ENCODE measurements at places on chromosomes 12 and 14.

- DNase-seq, result no peak
Measured at GRCh38 chr14:103625356-103626095, 3.5 kb upstream of the KLC1 start.

- DNase-seq, result no peak
Measured at GRCh38 chr12:77514511-77514910, 316.2 kb upstream of the NAV3 start.

DNA sequence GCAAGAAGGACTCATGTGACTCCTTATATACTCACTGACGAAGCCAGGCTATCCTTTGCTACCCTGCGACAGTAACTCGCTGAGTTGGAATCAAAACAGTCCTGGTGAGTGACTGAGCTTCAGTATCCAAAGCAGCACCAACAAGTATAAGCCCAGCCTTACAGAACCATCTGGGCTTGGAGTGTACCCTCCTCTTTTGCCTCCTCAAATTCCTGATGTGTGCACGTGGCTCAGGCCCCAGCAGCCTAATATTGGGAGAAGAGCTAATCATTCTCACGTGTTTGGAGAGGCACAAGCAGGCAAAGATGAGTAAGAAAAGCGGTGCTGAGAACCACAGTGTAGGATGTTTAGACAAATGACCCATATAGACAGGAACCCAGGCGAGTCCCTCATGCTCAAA lies 34.4 kb downstream of the PPTC7 start:
- no peak for DNase-seq

DNA sequence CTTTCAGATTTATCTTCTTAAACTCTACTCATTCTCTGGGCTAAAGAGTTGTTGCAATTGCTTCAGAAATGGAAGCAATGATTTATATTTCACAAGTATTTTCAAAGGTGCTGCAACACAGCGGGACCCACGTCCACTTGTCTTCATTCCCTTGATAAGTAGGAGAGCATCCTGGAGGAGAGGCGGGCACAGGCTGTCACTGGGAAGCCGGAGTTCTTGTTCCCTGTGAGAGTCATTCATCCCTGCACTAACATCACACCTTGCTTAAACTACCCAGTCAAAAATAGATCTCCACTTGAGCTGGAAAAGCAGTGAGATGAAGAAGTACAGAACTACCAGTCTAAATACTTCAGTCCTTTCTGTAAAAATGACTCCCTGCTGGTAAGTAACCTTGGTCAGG lies 160.5 kb upstream of the RASSF8 start:
- DNase-seq, result no peak

- DNase-seq, result no peak
Measured at GRCh38 chr14:71583194-71583593, 349.0 kb upstream of the RGS6 start.

DNA sequence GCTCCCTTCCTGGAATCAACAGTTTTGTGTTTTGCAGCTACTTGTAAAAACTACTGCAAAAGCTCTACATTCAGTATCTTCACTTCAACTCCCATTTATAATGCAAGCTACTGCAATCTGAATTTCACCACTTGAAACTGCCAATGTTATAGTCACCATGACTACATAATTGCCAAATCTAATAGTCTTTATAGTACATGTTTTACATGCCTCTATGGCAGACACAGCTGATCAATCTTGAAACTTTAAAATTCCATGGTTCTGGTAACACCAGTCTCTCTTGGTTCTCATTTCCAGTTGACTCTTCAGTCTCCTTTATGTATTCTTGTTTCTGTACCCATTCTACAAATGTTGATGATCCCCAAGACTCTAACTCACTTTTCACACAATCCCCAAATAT lies 185.9 kb downstream of the MED13L start:
- DNase-seq, result no peak

GRCh38 chr12:75374971-75375370 lies 15.9 kb upstream of the GLIPR1L2 start:
- no peak for DNase-seq

DNA sequence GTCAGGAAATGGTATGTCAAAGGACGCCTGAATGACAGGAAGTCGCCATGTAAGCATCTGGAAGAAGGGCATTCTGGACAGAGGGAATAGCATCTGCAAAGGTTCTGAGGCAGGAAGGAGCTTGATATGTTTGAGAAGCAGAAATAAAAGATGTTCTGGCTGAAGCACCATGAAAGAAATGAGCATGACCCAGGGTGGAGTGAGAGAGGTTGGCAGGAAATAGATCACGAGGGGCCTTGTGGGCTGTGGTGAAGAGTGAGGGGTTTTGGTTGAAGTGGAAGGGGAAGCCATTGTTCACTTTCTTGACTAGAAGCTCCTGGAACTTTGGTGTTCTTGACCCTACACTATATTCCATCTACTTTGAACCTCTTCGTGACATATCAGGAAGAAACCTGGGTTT lies 99.4 kb upstream of the PARP11 start:
- DNase-seq, result no peak

DNA sequence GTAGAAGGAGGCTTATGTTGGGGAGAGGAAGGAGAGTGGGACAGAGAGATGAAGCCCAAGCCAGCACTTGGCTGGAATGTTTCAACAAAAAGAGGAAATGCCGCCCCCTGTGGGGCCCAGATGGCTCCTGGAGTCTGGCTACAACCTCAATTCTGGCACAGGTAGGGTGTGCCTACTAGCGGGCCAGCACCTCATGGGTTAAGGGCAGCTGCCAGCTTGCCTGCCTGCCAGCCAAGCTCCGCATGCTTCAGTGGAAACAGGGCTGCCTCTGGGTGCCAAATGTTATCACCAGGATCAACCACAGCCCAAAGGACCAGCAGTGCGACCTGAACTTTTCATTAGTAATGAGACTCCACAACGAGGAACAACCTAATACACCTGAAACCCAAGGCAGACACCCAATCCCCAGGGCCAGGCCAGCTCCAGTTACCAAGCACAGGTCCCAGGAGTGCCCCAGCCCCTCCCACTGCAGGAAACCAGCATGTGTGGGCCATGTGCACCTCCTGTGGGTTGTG lies 11.3 kb downstream of the RAB15 start:
- no peak for DNase-seq

DNA sequence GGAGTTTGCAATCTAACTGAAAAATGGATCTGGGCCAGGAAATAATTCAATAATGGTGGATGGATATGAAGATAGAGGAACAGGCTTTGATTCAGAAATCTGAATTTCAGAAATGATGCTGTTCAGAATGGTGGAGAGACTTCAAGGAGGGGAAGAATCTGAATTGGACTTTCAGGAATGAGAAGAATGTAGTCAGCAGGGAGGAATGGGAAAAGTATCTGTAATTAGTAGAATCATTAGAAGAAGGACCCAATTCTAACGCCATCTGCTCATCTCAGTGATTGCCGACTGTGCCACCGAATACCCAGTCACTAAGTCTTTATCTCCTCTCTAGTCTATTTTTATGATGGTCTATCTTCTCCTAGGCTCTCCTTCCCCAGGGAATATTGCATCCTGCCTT lies 363.2 kb downstream of the GALC start:
- DNase-seq, result no peak

- peak; percentile 55 for DNase-seq
Measured at GRCh38 chr12:120292661-120293531, at the start of gene RNU4-1. Gene RNU4-1, minus strand, starts transcription at chr12:120293237.

- no peak for DNase-seq
Measured at GRCh38 chr12:62679608-62680007, 213.0 kb downstream of the MON2 start.

DNA sequence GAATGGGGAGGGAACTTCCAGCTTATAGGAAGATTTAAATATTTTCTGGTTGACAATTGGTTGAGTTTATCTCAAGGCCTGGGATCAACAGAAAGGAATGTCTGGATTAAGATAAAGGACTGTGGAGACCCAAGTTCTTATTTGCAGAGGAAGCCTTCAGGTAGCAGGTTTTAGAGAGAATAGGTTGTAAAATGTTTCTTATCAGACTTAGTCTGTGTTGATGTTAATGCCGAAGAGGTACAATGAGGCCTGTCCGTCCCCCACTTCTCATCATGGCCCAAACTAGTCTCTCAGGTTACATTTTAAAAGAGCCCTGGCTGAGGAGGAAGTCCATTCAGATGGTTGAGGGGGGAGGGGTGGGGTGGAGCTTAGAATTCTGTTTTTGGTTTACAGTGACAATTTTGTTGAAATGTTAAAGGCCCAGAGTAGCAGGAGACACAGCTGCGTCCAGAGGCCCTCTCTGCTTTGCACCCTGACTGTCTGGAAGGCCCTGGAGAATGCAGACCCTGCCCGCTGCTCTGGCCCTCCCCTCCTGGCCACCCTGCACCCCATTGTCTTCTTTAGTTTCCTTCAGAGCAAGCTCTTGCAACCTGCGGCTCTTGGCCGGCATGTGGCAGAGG lies 672.5 kb upstream of the TMEM132C start:
- no peak for DNase-seq

- no peak for DNase-seq
Measured at GRCh38 chr12:90514325-90514724, 440.7 kb downstream of the CCER1 start.

DNA sequence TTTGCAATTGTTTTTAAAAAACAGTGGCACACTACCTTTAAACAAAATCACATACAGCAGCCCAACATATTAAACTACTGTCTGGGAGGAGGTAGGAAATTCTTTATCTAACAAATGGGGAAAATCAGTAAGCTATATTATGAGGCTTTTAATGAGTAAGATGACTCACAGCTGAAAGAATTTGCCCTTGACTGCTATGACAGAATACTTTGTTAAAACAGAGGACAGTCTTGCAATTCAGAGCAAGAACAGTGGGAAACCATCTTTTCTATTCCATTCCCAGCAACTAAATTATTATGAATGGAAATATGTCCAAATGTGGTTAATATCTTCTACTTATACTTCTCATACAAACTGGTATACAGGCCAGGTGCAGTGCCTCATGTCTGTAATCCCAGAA lies 49.2 kb upstream of the SGPP1 start:
- no peak for DNase-seq

- DNase-seq, result no peak
Measured at GRCh38 chr12:22529281-22530060, 14.9 kb downstream of the C2CD5 start.

- no peak for DNase-seq
Measured at GRCh38 chr12:4120316-4120917, 153.1 kb upstream of the CCND2 start.

DNA sequence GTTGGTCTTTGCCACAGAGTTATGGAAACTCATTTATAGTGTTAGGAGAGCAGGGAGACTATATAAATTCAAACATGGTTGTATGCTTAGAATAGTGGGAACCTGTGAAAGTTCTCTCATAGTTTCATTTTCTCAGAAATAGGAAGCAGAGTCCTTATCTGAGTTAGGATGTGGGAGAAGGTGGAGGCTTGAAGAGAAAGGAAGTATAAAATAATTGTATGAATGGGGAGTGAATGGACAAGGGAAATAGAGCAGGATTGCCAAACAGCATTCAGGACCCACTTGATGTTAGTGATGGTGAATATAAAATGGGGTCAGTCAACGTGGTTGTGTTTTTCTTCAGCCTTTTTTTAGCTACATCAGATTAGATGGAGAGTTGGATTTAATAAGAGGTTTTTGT lies 34.0 kb upstream of the TPH2 start:
- DNase-seq, result no peak

DNA sequence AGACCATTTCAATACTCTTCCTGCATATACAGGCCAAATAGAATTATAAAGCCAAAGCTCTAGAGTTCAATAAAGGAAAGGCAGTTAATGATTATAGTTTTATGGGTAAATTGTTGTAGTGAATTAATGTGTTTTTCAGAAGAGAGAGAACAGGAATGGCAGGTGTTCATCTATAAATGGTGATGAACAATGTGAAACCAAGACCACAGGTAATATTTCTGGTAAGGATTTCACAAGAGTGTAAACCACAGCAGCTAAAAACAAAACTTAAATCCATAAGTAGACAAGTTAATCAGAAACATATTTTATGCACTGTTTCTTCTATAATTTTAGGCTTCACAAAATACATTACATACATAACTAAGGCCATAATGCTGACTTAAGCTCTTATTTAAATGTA lies 204.4 kb downstream of the SYT1 start:
- no peak for DNase-seq

DNA sequence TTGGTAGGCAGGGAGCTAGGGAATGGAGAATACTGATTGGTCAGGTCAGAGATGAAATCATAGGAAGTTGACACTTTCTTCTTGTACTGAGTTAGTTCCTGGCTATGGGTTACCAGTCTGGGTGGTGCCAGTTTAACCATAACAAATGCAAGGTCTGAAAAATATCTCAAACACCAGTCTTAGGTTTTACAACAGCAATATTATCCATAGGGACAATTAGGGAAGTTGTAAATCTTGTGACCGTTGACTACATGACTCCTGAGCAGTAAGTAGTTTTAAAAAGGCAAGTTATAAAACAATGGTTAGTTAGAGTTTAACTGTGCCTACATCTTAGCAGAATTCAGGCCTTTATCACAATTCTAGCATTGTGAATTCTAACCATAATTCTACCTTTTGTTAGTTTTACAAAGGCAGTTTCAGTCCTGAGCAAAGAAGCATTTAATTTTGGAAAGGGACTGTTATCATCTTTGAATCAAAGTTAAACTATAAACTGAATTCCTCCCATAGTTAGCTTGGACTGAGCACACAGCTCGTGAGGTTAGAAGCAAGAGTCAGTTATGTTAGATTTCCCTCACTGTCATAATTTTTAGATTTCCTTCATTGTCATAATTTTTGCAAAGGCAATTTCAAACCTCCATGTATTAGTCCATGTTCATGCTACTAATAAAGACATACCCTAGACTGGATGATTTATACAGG lies 19.7 kb upstream of the MON2 start:
- DNase-seq, result no peak

DNA sequence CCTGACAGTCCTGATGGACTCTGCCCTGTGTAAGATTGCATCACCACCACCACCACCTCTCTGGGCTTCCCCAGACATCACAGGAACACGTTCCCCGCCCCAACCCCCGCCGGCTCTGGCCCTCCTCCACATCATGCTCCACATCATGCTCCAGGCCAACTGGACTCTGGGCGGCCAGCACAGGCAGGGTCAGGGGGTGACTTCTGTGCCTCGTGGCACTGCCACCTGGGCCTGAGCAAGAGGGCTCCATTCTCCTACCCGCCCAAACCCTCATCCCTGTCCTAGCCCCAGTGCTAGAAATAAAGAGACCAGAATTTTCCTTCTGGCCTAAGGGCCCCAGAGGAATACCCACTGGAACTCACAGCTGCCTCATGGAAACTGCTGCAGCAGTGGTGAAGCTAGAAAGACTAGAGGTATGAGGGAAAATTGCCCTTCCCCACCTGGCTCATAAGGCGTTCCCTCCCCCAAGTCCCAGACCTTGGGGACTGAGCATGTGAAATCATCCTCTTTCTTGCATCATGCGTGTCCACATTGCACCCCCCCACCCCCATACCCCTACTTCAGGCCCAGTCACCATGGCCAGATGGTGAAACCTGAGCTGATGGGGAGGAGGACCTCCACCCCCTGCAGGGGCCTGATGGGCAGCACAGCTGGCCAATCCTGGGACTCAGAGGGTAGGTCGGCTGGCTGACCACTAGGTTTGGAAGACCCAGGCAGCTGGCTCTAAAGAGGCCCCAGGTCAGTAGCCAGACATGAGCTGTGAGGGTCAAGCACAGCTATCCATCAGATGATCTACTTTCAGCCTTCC lies at the start of gene INHBE:
Gene INHBE, plus strand, starts transcription at position 742 of the 808 bp plus-strand sequence. CDS start 230 bp downstream, outside the sequence.
- no peak for DNase-seq

GRCh38 chr14:92534932-92535643 lies 21.5 kb downstream of the RIN3 start:
- DNase-seq, result no peak

- no peak for DNase-seq
Measured at GRCh38 chr12:46497739-46498138, 125.2 kb upstream of the SLC38A2 start.

- DNase-seq, result no peak
Measured at GRCh38 chr12:29711381-29711780, 72.4 kb downstream of the TMTC1 start.
